ENCODE measurements at places on chromosomes 11 and 22. TPM values are rescaled to one million over a fixed set of nuclear protein-coding genes. Genes with fewer than 3 reads are reported as not detected.

Gene F2
- not detected for total RNA-seq

Gene ST3GAL4
- 35.2 TPM for total RNA-seq

Gene SCN4B
- total RNA-seq: 4.8 TPM

- DNase-seq: no peak
Observed at GRCh38 chr11:60457576-60457975, 1.9 kb downstream of the MS4A1 start.

- no peak for DNase-seq
Observed at GRCh38 chr11:117084992-117085391, 13.2 kb downstream of the SIK3 start.

- no peak for DNase-seq
Observed at GRCh38 chr11:128720522-128720985, 26.7 kb downstream of the FLI1 start.

GRCh38 chr11:118634431-118635236 lies 27.2 kb downstream of the PHLDB1 start:
- no peak for DNase-seq

- peak; percentile 37 for DNase-seq
Observed at GRCh38 chr11:34653851-34654482, 33.1 kb downstream of the EHF start.

DNA sequence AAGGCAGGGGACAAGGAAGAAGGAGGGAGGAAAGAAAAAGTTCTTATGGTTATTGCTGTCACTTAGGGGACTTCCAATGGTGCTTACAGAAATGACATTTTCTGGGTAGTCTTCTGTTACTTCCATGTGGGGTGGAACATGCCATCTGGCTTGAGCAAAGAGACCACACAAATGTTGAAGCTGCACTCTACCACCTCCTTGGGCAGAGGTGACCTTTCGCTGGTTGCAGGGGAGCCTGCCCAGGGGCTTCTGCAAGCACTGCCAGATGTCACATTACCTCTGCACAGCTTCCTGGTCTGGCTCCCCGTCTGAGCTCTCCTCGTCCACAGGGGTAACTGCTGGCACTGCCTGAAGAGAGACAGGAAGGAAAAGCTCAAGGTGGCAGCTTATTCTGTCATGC lies 32.6 kb upstream of the APOA1 start:
- no peak for DNase-seq

DNA sequence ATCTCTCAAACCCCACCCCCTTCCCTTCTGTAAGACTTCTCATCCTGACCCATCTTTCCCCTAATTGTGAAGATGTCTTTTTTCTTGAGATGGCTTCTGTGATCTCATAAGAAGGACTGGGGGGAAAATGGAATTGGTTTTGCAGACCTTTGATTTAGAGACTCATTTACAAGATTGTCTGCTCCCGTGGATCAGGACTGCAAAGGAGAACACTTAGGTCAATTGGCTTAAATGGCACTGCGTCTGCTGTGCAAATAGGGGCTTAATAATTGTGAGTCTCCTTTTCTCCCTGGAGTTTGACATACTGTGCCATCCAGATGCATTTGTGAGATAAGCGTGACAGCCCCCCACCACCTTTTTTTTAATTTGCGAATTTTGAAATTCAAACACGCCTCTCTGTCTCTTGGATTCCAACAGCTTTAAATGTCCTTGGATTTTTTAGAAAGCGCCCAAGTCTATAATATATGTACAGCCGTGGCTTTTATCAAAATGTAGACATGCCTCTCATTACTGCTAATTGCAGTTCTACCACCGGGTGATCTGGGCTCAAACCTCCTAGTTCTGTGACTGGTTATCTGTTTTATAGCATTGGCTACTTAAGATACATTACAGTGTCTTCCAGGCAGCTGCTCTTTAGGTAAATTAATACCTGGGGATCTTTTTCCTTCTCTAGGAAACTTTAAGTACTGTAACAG lies 150.0 kb downstream of the DBX1 start:
- no peak for DNase-seq

DNA sequence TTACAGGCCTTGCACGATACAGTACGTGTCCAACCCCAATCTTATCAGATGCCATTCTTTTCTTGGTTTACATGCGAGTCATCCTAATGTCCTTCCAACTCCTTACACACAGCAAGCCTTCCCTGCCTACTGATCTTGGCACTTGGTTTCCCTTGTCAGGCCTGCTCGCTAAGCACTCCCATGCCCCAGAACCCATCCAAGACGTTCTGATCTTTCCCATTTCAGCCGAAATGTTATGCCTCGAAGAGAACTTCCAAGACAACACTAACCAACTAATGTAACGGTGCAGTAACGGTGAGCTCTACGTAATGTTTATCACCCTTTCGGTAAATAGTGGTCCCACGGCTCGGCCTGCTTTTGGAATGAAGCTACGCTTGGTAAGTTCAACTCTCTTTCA lies 521 bp downstream of the PES1 start:
- DNase-seq: no peak

DNA sequence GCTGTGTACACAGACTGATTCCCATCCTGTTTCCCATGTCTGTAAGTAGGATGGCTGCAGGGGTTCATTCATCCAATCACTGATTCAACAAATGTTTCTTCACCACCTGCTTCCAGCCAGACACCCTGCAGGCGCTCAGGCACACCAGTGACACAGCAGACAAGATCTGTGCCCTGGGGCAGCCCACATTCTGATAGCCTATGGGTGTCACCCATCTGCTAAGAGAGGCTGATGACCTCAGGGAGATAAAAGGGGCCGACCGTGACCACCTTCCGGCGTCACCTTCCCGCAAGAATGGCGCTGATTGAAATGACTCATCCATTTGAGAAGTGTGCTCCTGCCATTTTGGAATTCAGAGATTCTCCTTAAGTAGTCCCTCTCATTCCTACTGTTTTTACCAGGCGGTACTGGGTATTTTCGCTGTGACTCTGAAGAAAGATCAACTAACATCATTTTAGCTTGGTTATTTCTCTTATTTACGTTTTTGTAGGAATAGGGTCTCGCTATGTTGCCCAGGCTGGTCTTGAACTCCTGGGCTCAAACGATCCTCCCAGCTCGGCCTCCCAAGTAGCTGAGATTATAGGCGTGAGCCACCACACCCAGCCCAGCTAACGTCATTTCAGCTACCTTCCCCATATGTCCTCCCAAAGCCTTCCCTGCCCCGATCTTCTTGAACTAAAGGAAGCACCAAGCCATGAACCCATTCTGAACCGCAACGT lies 73.2 kb upstream of the BID start:
- no peak for DNase-seq

GRCh38 chr11:6844356-6844755 lies 1.1 kb upstream of the OR10A5 start:
- no peak for DNase-seq

All from urinary bladder (tissue), 4 donors.